ENCODE measurements at places on chromosomes 12 and 14.

DNA sequence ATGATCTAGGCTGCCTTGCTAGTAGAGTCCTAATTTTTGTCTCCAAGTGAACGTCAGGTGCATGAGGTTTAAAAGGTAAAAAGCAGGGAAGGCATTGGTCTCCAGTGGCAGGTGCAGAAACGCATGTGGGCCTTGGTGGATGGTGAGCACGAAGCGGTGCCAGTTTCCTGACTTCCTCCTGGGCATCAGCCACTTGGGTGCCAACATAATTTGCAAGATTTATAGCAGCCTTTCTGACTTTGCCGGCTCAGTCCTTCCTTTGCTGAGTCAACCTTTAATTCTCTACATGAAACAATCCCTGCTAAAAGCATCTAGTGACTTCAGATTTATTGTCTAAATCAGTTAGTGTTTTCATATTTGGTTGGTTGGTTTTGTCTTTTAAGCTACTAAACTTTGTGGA, 355.7 kb upstream of the TMEM132C start:
- no peak for DNase-seq

DNA sequence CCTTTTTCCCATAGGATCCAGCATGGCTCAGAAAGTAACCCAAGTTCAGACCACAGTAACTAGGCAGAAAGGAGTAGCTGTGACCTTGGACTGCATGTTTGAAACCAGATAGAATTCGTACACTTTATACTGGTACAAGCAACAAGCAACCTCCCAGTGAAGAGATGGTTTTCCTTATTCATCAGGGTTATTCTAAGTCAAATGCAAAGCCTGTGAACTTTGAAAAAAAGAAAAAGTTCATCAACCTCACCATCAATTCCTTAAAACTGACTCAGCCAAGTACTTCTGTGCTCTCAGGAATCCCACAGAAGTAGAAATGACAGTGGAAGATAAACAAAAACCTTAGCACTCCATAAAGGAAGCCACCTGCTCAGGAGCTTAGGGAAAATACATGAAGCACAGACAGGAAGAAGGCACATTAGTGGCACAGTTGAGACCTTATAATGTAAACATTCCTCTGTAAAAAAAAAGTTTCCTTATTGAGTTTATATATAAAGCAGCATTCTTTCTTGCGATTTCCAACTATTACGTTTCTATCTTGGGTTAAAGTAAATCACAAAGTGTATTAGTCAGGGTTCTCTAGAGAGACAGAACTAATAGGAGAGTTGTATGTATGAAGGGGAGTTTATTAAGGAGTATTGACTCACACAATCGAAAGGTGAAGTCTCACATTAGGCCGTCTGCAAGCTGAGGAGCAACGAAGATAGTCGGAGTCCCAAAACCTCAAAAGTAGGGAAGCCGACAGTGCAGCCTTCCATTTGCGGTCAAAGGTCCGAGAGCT, 398.4 kb downstream of the DAD1 start:
- DNase-seq = no peak

- no peak for DNase-seq
Measured at GRCh38 chr12:50049254-50050118, 7.9 kb upstream of the ASIC1 start.

DNA sequence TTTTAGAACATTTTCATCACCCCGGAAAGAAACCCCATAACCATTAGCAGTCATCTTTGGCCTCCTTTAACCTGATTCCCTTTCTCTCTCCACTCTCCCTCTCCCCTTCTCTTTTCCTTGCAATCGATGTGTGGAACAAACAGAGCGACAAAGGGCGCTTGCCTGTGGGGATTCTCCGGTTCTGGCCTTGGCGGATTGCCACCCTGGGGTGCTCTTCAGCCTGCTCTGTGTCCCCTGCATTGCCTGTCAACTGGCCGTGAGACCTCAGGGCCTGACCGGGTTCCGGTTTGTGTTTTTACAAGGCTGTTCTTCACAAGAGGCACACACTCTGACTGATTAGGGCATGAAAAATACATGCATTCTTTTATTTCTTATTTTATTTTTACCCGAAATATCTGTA, 27.8 kb downstream of the LRTM2 start:
- no peak for DNase-seq

GRCh38 chr14:53350429-53350828, 197.3 kb upstream of the DDHD1 start:
- no peak for DNase-seq
